ENCODE measurements at places on chromosomes 7 and 10. TPM values are rescaled to one million over a fixed set of nuclear protein-coding genes. Genes with fewer than 3 reads are reported as not detected.

Gene IQUB
- 0.09 TPM for polyA plus RNA-seq

Gene IFIT3
- 62.9 TPM for polyA plus RNA-seq

DNA sequence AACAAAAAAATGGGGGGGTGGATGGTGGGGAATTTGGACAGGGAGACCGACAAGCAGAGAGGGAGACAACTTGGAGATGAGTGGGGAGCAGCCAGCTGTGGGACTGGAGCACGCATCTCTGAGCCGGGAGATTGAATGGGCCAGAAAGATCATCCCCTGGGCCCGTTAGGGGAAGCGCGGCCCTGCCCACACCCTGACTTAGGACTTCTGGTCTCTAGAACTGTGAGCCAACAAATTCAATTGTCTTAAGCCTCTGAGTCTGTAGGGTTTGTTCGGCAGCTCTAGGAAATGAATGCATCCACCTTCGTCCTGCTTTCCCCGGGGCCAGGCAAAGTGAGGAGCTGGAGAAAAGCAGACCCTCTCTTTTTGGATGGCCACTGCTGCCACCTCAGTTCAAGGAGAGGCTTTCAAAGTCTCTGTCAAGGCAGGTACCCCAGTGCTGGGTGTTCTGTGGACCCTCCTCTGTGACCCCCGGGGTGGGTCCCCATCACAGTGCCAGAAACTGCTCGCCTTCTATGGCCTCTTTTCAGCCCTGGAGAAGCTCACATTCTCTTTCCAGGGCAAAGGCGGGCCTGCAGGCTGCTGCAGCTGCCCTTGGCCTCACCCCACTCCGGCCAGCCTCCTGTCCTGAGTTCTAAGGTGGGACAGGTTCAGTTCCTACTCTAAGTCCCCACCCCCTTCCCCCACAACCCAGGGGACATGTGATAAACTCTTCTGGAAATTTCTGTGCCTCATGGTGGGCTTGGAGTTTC is 423.2 kb downstream of the RPS24 start:
- DNase-seq = no peak

DNA sequence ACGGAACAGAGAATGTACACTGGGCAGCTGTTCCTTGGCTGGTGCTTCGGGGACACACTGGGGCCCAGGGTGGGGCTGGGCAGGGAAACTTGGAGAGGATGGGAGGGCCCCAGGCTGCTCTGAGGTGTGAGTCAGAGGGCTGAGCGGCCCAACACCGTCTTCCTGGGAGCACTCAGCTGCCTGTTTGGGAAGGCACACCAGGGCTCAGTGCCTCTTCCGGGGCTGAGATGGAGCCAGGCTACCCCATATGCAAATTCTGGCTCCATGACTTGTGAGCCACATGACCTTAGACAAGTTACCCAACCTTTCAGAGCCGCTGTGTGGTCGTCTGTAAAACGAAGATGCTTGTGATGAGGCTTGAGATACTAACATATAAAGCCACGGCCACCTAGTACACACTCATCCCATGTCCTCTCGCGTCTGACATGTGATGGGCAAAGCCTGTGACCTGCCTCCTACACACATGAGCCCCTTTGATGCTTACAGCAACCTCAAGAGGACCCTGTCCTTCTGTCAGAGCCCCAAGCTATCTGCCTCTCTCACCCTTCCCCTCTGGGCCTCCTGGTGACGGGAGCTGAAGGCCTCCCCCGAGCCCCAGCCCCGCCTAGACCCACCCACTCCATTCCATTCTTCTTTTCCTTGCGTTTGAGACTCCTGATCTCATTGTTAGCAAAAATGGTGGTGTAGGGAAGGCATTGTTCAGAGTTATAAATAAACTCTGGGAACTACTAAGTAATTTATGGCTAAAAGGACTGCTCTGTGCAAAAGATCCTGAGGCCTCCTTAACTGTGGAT is 26.1 kb downstream of the KLRG2 start:
- DNase-seq = peak; percentile 67

DNA sequence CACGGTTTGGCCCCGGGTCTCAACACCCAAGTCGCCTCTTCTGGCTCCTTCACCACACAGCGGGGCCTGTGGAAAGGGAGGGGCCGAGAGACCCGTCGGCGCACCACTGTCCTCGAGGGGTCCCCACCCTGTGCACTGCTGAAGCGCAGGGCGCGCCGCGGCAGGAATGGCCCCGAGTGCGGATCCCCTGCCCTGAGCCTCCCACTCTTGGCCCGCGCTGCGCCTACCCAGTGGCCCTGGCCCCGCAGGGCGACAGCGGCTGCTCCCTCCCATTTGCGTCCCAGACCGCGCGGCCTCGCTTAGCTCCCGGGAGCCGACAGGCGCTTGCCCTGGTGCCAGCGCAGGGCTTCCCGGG is 2.1 kb upstream of the SFMBT2 start:
- DNase-seq = no peak

DNA sequence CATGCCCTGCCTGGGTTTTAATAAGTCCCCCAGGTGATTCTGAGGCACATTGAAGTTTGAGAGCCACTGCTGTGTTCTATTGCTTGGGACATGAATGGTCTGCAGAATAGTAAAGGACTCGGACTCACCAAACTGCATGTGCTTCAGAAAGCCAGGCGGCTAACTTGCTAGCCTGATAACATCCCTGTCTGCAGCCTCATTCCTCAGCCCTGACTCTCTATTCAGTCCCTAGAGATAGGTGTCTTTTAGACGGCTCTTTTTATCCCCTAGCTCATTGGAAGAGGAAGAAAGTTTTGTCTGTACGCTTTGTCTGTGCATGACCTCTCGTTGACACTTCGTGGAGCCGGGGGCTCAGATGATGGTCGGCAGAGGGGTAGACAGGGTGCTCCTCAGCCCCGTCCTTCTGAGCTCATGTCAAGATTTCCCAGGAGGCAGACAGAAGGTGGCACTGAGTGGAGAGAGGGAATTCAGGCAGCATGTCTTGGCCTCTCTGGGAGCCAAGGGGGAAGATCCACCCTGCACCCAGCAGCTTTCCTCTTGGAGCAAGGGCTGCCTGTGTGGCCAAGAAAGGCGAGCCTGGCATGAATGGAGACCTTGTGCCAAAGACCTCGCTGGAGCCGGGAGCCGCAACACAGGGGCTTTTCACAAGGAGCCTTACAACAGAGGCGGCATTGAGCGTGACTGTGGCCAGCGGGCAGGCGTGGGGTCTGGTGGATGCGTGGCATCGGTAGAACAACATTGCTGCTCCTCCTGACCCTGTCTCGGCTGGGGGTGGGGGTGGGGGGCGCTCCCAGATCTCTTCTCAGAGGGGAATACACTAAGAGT is 51.1 kb upstream of the PODXL start:
- no peak for DNase-seq

GRCh38 chr10:107814865-107815487 is 650.5 kb upstream of the SORCS1 start:
- DNase-seq = peak; percentile 31

GRCh38 chr10:70348228-70348850 is 34.1 kb downstream of the LRRC20 start:
- DNase-seq = peak; percentile 49

GRCh38 chr7:111527545-111527944 is 34.7 kb downstream of the IMMP2L start:
- DNase-seq = no peak

- DNase-seq = peak; percentile 23
Measured at GRCh38 chr10:116385994-116386809, 41.4 kb upstream of the PNLIPRP3 start.

GRCh38 chr7:95407751-95408150 is 11.6 kb upstream of the PON3 start:
- no peak for DNase-seq

DNA sequence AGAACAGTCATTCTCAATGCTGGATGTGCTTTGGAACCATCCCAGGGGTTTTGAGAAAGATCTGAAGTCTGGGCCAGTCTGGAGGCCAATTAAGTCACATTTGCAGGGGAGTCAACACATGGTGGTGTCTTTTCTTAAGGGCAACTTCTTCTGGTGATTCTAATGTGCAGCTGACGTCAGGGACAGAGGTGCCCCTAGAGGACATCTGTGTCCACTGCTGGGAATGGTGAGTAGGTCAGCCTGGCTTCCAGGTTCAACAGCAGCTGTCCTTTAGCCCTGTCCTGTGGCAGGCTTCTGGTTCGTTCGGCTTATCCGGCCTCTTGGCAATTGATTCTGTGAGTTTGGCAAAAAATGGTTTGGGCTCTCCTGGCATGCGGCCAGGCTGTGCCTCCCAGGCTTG is 269.7 kb upstream of the HABP2 start:
- DNase-seq = no peak

GRCh38 chr7:36312915-36313334 is 76.7 kb upstream of the ANLN start:
- no peak for DNase-seq

Measured in fibroblast of lung (primary cell).